ELR (cell line): ENCODE measurements at places on chromosomes 12 and 14.

DNA sequence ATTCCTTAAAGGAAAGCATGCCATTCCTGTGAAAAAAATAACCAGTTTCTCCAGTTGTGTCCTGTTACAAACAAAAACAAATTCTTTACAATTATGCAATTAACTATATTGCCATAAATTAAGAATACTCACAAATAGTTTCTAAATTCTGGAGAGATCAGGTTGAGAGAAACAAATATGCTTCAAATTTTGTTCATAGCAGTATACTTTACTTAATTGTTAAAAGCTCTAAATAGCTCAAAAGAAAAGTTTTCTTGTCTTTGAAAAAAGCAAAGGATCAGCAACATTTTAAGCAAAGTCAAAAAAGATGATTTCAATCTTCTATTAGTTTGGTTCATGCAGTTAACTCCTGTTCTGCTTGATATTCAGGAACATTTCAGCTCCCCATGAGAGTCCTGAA lies 109.7 kb downstream of the EML1 start:
- DNase-seq: no peak

- DNase-seq: peak; percentile 49
Observed at GRCh38 chr12:11651785-11652184, 2.3 kb downstream of the ETV6 start.

DNA sequence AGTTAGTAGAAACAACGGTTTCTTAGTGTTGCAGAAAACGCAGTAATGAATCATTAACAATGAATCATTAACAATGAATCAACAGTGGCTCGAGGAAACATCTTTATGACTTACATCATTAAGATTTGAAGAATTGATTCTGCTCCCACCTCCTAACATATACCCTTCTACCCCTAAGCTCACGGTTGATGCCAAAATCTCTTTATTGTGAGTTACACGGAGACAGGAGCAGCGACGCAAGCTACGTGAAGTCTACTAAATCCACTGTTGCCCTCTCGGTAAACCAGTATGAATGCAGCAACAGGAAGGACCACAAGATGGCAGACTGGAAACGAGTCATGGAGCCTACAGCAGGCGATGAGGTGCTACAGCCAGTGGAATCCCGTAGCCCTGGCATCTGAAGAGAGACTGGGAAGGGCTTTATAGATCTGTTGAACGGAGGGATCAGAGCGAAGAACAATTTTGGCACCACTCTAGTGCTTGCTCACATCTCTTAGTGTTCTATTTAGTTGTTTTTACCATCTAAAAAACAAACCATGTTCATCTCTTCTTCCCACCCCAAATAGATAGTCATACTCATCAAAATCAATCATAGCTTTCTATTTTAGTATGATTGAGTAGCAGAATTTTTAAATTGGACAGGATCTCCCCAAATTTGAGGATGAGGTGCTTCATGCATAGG lies 332.7 kb downstream of the DUSP6 start:
- peak; percentile 89 for DNase-seq

GRCh38 chr14:52265253-52265652 lies 2.2 kb upstream of the PTGDR start:
- DNase-seq: no peak

GRCh38 chr14:102314242-102315011 lies 5.1 kb upstream of the ZNF839 start:
- peak; percentile 91 for DNase-seq

- peak; percentile 89 for DNase-seq
Observed at GRCh38 chr14:29144621-29145020, 378.0 kb downstream of the FOXG1 start.

DNA sequence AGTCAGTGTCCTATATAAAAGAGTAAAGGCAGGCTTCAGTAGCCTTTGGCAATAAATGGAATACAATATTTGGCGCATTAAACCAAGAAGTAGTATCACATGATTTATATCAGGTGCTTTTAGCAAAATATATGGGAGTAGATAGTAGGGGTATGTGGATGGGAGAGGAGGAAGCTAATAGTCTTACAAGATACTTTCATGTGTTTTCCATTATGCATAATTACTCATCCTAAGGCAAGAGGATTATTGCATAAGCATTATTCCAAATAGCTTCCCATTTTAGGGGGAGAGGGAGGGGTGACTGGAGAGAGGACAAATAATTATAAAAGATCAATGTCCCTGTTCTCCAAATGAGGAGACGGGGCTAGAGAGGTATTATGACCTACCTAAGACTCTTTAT lies 104.3 kb downstream of the DUSP6 start:
- peak; percentile 34 for DNase-seq

GRCh38 chr12:89353823-89354611 lies 1.7 kb upstream of the DUSP6 start:
- peak; percentile 87 for DNase-seq

DNA sequence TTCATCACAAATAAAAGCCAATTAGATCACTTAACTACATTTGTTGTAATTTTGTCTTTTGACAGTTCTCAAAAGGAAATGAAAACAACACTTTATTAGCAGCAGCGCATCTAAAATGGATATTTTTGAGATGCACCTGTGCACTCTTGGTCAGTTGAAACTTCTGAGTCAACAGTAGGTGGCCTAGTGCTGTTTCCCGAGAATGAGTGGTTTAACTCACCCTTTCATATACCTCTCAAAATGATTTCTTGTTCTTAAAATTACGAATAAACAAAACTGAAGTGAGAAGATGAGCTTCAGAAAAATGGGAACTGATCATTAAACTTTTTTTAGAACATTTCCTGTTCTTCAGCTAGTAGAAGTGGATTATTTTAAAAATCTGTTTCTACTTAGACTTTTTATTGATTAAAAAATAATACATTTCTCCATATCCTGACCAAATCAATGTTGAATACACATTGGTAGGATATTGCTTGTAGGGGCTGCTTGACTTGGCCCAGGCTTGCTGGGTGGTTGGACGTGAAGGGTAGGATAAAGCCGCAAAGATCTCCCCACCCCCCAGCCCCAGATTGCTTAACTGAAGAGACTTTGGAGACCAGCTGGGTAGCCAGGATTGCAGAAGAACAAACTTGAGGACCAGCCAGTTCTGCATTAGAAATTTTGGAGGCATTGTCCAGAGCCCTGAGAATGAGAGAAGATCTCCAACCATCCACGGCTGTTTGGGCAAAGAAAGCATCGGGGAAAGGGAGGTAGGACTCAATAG lies 22.3 kb upstream of the STK38L start:
- DNase-seq: no peak

DNA sequence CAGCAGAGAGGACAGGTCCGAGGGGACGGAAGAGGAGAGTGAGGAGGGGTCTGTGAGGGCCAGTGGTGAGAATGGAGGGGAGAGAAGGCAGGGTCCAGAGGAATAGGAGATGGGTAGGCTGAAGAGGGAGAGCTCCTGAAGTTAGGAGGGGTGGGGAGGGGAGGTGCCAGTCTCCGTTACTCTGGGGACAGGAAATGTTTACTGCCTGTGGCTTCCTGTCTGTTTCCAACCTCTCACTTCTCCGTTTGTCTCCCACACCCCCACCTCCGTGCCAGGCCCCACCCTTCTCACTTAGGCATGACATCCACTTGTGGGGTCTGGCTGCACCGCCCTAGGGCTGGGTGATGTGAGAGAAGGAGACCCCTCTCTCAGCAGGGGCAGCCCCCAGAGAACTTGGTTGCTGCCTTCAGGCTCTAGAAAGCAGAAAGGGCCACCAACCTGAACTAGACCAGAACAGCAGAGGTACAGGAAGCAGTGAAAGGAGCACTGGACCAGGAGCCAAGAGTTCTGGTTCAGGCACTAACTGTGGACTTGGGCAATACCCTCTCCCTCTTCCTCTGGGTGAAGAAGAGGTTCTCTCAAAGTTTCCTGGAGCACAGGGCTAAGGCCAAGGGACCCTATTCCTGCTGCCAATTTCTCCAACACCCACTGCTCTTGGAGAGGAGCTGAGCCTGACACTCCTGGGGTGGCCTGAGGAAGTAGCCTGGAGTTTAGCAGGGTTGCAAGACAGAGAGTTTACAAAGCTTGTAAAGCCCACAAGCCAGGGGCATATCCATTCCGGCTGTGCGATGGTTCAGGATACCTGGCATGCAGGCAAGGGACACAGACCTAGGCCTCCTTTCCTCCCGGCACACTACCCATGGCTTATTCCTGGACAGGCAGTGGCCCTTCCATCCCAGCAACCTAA lies 5.5 kb downstream of the ITGA5 start:
- DNase-seq: peak; percentile 68

- no peak for DNase-seq
Observed at GRCh38 chr12:91098461-91098860, 12.8 kb downstream of the LUM start.

- DNase-seq: no peak
Observed at GRCh38 chr12:77697126-77697525, 133.6 kb upstream of the NAV3 start.
